NCI-H1105 treated with DMSO at 0.1 percent for 48 hours (cell line): ENCODE measurements at places on chromosomes 1 and 21.

- no peak for DNase-seq
Measured at GRCh38 chr1:200774311-200774710, 35.6 kb downstream of the CAMSAP2 start.

- DNase-seq: no peak
Measured at GRCh38 chr1:228889289-228889688, 154.0 kb downstream of the RHOU start.

- DNase-seq: no peak
Measured at GRCh38 chr1:63321066-63321784, 1.1 kb upstream of the FOXD3 start.

DNA sequence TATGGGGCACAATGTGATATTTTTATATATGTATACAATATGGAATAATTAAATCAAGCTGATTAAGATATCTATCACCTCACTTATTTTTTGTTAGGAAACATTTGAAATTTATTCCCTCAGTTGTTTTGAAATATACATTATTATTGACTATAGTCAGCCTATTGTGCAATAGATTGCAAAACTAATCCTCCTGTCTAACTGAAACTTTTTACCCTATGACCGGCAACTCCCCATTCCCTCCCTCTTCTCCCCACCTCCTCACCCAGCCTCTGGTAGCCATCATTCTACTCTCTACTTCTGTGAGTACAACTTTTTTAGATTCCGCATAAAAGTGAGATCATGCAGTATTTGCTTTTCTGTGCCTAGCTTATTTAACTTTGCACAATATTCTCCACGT, 117.7 kb upstream of the SGIP1 start:
- no peak for DNase-seq

DNA sequence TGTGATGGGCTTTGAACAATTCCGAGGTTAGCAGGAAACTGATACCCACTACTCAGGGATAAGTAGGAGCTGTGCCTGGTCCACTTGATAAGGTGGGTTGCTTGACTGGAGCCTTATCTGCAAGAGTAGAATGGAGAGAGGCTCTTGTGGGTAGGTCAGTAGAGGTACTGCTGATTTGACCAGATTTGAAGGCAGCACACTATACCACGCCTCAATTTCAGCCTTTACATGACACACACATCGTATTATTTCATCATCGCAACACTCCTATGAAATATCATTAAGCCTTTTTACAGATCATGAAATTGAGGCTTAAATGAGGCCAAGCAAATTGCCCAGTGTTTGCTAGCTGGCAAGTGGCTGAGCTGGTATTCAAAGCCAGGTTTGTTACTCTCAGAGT, 69.6 kb downstream of the KCNJ15 start:
- no peak for DNase-seq

DNA sequence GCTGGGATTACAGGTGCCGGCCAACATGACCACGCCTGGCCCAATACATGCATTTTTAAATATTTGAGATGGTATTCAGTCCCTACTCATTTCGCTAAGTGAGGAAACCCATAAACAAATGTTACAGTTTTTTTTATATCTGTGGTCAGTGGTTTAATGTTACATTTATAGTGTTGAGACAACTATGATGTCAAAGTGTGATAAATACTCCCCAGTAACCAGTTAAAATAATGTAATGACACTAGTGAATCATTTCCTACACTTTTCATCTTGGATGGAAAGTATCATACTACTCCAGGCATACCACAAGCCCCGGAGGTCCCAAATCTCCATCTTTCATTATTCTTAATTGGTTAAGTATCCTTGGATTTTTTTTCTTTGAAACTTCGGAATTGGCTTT, 87.5 kb upstream of the KIF26B start:
- no peak for DNase-seq

GRCh38 chr1:39645411-39646043, 6.1 kb upstream of the HEYL start:
- no peak for DNase-seq

- DNase-seq: no peak
Measured at GRCh38 chr1:212482006-212482636, 49.4 kb downstream of the NENF start.

DNA sequence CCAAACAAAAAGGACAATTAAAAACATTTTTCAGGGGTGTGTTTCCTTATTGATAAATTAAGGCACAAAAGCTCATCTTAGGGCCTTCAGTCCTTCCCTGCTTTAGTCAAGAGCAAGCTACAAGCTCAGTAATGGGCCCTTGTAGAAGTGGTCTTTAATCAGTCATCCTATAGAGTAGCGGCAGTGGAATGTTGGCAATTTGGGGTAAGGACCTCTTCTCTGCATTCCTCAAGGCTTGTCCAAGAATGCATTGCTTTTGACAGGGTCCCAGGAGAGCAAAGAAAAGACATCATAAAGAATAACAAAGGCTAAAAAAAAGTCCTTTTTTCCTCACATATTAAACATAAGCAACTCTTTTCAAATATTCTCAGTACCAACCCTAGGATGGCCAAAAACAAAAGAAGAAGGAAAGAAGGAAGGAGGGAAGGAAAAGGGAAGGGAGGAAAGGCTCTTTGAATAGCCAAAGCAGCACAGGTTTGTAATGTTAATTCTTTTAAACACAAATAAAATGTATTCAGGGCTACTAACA, 27.3 kb upstream of the CAMK1G start:
- no peak for DNase-seq

DNA sequence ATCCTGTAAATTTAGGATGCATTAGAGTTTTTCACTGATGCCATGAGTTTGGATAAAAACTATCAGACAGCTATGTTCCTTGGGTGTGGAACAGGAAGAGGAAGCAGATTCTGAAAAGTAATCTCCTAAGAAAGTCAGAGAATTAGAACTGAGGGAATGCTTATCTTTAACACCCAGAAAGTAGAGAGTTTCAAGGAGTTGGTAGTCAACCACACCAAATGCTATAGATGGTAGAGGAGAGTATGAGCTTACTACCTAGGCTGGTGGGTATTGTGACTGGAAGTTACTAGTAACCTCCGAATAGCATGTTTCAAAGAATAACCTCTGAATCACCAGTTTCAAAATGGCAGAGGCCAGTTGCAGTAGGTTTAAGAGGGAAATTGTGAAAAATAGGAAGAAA, 288.0 kb downstream of the HMCN1 start:
- DNase-seq: no peak

GRCh38 chr1:184598403-184599193, 156.1 kb downstream of the EDEM3 start:
- DNase-seq: no peak
